ENCODE measurements at places on chromosomes 1 and 21.
A peak's percentile ranks its signal among the peaks of the same experiment; 100 is the strongest.

GRCh38 chr1:1986451-1987141 is 17.0 kb downstream of the CFAP74 start:
- DNase-seq = no peak

GRCh38 chr1:211009944-211010343 is 124.0 kb downstream of the KCNH1 start:
- no peak for DNase-seq

- no peak for DNase-seq
These were observed 128.3 kb downstream of the TMEM53 start for GRCh38 chr1:44545961-44546360.

DNA sequence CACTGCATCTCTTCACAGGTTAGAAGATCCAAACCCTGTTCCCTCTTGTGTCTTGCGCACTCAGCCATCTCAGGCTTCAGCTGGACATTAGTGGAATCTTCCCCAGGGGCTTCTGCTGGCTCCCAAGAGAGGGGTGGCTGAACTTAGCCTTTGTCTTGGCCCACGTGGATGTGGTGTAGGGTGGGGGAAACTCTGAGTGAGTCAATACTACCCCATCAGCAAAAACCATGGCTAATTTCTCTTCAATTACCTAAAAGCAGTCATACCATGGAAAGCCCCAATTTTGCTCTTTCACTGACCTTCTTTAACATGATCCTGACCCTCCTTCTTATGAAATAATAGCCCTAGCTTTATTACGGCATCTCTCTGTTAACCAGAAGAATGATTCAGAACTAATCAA is 72.5 kb upstream of the RAB3GAP2 start:
- no peak for DNase-seq

DNA sequence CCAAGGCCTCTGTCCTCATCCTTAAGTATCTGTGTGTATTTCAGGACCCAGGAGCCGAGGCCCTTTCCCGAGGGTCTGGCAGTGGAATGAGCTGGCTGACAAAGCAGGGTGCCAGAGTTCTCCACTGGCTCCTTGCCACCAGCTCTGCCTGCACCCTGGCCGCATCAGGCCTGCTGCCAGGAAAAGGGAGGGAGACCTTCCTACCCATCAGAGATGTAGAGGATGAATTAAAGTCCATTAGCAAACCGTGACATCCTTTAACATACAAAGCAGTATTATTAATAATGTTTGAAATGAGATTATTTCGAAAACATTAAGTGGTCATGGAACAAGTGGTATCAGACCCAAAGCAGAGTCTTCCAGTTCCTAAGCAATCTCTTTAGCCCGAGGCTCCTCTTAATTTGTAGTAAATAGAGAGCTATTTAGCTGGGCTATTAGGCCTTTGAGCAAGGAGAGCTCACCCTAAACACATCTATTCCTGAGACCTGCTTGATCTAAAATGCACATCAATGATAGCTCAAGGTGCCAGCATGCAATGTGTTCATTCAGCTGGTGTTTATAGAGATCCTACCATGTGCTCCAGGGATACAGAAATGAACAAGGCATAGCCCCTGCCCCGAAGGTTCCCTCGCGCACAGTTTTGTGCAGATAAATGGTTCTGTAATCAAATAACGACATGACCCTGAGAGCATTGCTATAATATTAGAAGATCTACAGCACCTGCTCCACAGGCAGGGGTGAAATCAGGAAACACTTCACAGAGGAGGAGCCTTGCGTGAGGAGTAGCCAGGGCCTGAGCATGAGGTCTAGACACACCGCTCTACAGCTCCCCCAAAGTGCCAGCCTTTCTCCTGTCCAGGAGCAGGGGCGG is 44.0 kb downstream of the FAM163A start:
- DNase-seq = no peak

DNA sequence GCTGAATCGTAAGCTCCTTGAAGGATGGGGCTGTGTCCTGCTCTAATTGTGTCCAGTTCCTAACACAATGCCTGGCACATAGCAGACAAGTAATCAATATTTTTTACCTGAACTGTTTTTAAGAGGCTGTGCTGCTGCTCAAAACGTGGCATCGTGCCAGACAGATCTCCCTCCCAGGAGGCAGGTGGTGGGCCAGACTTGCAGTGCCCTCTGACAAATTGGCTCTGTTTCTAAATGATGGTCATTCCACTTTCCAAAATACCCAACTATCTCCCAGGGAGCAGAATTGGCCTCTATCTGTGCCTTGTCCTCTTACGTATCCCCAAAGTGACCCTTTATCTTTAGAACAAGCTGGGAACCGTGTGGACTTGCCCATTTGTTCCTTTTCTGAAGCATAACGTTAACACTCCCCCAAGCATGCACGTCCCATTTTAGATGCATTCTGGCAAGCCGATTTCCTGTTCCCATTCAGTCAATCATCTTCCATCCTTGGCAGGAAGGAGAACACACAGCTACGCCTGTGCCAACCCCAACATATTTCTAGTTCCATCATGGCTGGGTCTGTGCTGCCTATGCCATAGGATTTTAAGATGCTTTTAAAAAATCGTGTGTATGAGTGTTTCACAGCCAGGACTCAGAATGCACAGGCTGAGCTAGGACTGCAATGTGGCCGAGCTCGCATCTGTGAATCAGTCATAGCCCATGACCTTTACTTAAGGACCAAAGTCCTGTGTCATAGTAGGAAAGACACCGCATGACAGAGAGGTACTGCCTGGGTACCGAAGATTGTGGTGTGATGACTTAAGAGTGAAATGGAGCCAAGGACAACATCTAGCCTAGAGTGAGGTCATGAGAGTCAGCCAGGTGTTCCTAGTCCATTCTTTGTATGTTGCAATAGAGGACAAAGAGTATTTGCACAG is 408.6 kb downstream of the PRDM2 start:
- no peak for DNase-seq

- DNase-seq = peak; percentile 80
These were observed at the start of gene HENMT1 for GRCh38 chr1:108661030-108661609. TSS of gene HENMT1 (minus strand) at chr1:108661093. CDS start at chr1:108659884, 1,209 bp downstream.

DNA sequence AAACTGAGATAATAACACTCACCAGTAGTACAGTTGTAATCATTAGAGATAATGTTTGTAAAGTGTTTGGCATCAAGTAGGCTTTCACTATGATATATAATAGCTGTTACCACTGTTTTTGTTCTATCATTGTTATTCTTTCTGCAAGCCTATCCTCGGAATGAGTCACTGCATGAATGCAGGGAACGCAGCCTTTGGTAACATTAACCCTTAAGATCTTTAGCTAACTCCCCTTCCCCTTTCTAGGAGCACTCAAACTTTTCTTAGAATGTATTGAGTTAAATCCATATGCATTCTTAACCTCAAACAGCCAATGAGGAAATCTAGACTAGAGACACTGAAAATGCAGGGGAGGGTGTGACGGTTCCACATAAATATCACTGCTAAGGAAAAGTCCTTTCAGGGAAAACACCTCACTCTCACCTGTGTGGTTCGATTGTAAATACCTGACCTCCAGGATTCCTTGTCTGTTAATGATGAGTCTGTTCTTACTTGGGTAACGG is 467.3 kb downstream of the SETD4 start:
- peak; percentile 26 for DNase-seq

GRCh38 chr1:192797891-192798290 is 10.9 kb upstream of the RGS2 start:
- no peak for DNase-seq

DNA sequence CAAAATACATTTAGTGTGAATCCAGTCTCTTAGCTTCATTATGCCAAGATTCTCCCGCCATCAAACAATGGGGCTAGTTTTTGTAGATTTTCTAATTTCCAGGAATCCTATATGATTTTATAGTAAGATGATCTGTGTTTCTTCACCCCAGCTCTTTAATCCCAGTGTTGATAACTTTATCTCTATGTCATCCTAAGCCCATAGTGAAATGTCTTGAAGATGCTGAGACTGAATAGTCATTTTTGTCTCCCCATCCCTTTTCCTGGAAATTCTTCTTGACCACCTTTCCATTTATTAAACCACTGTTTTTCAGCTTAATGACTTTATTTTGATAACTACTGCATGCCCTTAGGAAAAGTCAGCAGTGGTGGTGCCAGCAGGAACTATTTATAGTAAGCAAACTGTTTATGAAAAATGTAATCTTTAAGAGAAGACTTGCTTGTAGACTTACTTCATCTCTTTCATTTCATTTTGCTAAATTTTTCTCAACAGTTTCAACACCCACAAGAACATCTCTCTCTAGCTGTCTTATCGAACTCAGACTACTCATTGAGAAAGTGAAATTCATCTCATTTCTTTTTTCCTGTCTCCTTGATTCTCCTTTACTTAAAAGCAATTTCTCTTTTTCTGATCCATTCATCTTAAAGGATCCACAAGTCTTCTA is 116.6 kb downstream of the NTMT2 start:
- peak; percentile 5 for DNase-seq

DNA sequence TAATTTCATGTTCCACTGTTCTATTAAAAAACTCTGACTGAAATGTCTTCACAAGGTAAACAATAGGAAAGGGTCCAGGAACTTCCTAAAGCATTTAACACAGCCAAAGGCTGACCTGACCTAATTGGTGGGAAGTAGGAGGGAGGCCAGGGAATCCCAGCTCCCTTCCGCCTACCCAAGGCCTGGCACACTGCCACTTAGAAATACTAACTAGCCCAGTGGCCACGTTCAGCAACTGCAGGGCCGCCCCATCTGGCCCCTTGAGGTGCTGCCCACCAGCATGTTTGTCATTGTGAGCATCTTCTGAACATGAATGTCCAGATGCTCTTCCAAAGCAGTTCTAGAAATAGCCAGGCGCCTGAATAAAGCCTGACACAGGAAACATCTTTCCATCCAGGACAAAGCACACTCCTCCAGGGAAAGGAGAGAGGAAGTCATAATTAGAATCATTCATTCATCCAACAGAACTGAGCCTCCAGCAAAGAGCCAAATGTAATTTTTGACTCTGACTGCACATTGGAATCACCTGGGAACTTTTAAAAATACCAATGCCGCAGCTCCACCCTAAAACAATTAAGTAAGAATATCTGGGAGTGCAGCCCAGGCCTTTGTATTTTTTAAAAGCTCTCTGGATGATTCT is 44.6 kb upstream of the BCL9 start:
- DNase-seq = peak; percentile 65

DNA sequence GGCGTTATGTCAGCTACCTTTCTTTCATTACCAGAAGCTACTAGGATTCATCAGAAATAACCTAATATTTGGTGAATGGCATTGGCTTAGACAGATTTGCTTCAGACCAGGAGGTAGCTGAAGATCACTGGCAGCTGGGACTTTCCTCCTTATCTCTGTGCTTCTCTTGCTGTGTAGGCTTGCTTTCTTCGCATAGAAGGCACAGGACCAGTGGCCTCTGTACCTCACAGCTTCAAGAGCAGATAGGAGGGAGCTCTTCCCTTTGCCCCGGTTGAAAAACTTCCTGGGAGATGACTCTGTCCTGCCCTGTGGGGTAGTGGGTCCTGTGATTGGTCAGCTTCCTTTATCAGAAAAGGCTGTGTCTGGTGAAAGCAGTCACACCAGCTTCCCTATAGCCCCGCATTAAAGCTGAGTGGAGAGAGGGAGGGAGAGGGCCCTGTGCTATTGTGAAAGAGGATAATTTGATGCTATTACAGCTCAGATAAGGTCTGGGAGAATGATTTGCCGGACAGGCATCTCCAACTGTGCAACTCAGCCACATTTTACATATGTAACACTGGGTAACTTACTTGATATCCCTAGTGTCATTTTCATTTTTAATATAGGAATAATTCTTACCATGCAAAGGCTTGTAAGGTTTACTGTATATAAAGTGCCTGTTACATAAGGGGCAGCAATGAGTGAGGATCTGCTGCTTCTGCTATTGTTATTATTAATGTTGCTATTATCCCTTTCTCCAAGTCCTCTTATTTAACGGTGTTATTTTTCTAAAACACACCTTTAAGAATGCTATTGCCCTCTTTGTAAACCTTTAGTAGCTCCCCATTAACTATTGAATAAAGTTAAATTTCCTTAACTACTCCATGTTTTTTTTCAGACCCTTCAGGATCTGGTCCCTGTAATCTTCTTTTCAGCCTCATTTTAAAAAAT is 31.6 kb downstream of the OSBPL9 start:
- peak; percentile 38 for DNase-seq

DNA sequence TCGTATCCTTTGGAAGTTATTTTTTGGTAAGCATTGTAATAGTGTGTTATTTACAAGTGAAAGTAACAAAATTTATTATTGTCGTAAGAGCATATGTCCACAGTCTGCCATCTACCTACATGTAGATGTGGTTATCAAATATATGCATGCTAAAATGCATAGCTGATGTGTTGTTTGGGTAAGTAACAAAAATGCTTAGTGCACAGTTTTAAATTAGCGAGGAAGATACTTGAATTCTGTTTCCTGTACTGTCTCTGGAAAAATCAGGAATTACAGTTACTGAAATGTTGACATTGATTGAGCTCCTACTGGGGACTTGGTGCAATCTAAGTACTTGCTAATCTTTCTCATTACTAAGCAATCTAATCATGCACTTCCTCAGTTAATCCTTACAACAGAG is 14.3 kb downstream of the WDR64 start:
- DNase-seq = no peak

- no peak for DNase-seq
These were observed 51.4 kb downstream of the MARK1 start for GRCh38 chr1:220579317-220579716.

GRCh38 chr1:83815330-83815729 is 183.6 kb downstream of the TTLL7 start:
- peak; percentile 44 for DNase-seq
